ENCODE measurements at places on chromosomes 13 and 19.

DNA sequence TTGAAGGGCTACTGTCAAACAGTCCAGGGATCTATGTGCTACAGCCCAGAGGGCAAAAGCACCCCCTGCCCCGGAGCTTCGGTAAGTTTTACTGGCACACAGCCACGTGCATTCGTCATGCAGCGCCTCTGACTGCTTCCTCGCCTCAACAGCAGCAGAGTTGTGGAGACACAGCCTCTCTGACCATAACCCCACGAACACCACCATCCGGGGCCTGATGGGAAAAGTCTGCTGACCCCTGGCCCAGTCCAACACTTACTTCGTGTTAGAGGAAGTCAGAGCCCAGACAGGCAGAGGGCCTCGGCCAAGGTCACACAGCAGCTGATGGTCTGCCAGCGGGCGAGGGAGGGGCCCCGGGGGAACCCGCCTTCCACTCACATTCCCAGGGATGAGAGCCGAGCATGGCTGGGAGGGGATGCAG lies 5.1 kb downstream of the CBARP start:
- DNase-seq: peak; percentile 73

DNA sequence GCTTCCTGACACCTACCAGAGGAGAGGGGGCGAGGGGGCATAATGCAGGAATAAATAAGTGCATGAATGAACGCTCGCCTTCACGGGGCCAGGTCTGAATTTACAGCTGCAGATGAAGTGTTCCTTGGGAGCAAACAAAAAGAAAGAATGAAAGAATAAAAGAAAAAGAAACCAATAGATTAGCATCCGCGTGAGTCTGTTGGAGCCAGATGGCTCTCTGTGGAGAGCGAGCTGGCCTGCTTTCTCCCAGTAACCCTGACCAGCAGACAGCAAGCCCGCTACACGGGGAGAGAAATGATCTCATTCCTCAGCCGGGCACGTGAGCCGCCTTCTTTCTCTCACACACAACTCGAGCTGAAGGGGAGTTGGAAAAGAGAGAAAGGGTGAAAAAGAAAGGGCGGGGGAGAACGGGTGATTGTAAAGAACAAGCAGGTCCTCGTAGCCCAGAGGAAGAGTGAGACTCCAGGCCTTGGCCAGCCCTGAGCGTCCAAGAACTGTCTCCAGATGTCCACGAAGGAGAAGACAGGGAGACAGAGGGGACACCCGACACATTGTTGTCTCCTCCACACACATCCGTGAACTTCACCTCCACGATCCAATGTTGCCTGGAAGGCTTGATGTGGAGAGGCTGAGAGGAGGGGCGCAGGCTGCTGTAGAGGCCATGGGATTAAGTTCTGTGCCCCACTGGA lies 81.4 kb downstream of the RNASEH2B start:
- peak; percentile 70 for DNase-seq

GRCh38 chr19:18123819-18124218 lies 26.2 kb downstream of the MAST3 start:
- no peak for DNase-seq

- DNase-seq: no peak
Observed at GRCh38 chr19:54436031-54436523, 12.9 kb upstream of the LENG8 start.

DNA sequence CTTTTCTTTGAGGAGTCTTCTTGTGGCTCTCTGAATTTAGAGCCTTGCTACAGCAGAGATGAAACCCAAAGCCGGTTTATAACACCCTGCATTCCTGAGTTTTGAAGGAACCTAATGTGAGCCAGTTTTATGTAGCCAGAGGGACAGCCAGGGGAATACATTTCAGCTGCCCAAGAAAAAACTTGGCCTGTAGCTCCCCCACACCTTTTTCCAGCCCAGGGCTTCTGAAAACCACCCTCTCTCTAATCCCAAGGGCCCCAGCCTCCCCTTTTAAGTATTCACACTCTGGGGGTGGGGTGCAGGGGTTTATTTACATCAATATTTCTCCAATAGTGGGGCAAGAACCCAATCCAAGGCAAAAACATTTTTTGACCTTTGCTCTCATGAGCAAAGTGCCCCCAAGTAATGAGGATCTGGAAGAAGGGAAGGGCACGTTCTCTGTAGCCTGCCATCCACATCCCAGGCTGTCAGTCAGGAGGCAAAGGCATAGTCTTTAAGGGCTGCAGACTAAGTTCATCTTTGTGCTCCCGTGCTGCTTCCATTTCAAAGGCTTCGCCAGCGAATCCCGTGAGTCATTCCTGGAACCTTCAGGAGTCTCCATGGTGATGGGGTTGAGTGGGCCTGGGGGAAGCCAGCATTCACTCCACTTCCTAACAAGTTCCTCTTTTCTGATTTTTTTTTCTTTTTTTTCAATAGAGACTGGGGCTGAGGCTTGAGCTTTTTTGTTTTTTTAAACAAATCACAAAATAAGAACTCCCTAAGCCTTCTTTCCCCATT lies 33.2 kb upstream of the MEDAG start:
- peak; percentile 92 for DNase-seq

- no peak for DNase-seq
Observed at GRCh38 chr13:40563350-40564125, 102.9 kb downstream of the FOXO1 start.

DNA sequence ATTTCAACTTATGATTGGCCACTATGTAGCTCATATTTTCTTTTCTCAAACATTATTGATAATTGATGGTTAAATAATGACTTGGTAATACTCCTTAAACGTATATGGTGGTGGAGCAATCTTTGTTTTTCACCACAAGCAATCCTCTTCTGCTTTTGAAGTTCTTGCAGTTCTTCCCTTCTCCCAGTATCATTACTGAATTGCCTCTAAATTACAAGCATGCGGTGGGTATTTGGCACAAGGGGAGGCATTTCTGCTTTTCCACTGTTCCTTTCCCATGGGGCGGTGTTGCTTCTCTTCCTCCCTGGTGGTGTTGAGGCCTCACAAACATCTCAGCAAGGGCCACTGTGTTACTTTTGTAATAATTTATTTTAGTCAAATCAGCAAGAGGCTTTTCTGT lies 234.4 kb upstream of the RXFP2 start:
- no peak for DNase-seq

DNA sequence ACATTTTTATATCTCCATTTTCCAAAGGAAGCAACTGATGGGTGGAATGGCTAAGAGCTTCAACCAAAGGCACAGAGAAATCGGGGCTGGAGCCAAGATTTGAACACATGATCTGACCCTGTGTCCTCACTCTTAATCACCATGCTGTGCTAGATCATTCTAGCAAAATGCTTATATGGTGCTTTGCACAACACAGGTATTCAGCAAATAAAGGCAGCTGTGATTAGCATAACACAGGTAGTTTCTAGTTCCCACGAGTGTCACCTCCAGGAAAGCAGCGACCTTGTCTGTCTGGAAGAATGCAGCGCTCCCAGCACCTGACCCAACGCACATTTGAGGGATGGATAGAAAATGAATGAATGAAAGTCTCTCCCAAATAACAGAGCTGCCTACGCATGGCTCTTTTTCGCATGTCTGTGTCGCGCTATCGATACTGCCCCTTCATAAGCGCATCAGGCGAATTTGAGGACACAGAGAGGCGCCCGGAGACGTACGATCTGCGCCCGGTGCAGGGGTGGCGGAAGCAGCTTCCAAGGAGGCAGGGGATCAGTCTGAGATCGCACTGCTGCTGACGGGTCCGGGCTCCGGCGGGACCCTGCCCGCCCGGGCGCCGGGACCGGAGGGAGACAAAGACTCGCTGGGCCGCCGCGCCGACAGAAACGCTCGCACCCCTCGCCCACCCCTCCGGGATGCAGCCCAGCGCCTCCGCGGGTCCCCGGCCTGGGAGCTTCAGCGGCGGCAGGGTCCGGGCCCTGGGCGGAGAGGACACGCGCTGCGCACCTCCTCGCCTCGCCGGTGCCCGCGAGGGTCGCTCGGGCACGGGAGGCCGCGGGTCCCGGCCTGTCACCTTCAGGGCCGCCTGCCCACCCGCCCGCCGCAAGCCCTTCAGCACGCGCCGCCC lies 609 bp downstream of the EPS15L1 start:
- peak; percentile 59 for DNase-seq

- DNase-seq: no peak
Observed at GRCh38 chr13:87919956-87920355, 248.8 kb downstream of the SLITRK5 start.

DNA sequence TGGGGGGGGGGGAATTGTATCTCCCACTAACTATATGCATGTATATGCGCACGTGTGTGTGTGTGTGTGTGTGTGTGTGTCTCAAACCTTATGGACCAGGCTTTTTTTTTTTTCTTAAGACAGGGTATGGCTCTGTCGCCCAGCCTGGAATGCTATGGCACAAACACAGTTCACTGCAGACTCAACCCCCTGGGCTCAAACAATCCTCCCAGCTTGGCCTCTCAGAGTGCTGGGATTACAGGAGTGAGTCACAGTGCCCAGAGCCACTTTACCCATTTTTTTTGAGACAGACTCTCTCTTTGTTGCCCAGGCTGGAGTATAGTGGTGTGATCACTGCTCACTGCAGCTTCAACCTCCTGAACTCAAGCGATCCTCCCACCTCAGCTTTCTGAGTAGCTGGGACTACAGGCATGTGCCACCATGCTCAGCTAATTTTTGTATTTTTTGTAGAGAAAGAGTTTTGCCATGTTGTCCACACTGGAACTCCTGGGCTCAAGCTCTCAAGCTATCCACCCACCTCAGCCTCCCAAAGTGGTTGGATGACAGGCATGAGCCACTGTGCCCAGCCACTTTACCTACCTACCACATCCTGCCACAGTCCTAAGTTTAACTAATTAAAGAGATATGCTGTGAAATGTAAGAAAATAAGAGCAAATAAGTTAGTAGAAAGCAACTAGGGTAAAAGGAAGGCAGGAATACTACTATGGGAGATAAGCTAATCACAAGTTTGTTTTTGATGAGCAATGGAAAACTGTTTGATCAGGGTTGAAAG lies 2.4 kb downstream of the ZMYM5 start:
- DNase-seq: peak; percentile 66

- no peak for DNase-seq
Observed at GRCh38 chr19:20278342-20278741, 111.3 kb downstream of the ZNF486 start.

DNA sequence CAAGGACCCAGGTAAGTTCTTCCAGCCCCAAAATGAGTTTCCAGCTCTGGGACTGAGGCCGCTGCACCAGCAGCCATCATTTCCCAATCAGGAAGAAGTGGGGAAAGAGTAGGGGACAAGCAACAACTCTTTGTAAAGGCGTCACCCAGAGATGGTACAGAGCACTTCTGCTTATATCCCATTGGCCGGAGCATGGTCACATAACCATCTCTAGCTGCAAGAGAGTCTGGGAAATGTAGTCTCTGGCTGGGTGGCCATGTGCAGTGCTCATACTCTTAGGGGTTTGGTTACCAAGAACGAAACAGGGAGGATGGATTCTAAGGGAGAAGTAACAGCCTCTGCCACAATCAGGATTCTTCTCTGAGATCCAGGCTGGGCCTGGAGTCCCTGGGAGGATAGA lies 26.3 kb downstream of the CKM start:
- no peak for DNase-seq

DNA sequence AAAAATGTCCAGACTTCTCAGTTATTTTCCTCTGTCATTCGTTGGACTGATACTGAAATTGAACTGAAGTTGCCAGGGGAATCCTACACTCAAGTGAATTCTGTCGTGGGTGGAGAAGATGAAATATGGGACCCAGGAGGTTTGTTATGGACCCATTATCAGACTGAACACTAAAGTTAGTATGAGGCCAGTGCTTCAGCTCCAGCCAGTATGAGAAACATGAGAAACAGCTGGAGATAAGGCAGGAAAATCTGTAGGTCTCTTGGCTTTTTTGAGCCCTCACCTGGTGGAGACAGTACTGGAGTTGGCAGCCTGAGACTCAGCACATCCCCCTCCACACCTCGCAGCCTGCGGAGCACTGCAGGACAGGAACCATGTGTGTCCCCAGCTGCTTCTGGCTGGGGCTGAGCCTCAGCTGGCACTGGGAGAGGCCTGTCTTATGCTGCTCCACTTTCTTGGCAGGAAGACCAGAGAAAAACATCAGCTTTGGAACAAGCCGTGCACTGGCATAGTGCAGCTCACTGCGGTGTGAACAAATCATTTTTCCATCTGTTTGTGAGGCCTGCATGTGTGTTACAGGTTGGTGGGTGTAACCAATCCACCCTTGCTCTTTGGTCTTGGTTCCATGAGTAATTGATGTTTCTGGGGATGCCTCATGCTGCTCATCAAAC lies 641.0 kb downstream of the FGF9 start:
- DNase-seq: no peak

DNA sequence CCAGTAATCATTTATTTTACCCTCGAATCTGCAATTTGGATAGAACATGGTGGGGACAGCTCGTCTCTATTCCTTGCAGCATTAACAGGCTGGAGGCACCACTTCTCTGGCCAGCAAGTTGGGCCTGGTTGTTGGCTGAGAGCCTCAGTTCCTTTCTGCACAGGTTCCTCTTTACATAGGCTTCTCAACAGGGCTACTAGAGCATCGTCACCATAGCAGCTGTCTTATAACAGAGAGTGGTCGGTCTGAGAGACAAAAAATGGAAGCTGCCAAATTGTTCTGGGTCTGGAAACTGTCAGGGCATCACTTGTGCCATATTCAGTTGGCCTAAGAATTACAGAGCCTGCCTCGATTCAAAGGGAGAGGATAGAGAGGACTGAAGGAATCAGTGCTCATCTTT lies 86.7 kb downstream of the DNAJC15 start:
- DNase-seq: no peak

DNA sequence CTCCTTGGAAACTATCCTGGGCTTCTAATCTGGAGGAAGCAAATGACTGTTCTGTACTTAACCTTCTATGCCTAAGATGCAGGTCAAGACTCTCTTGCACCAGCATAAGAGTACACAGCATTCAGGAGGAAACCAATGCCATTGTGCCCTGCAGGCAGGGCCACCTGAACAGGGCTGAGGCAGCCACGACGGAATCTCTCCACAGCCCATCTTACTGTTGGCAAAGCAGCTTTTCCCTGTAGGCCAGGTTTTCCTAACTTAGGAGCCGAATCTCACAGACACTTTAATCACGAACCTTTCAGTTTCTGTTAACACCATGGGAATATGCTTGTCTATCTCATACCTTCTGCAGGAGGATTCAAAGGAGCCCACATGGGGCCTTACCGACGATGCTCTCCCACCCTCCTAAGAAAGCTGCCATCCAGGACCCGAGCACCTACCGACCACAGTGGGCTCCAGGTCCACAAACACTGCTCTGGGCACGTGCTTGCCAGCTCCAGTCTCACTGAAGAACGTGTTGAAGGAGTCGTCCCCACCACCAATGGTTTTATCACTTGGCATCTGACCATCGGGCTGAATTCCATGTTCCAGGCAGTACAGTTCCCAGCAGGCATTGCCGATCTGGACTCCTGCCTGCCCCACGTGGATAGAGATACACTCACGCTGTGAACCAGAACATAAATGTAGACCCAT lies 2.6 kb downstream of the TUBA3C start:
- DNase-seq: no peak

GRCh38 chr19:2236314-2237050 lies at the start of the genes PLEKHJ1 and SF3A2:
PLEKHJ1 (minus strand) TSS chr19:2236329; CDS start chr19:2236248, 81 bp downstream.
SF3A2 (plus strand) TSS chr19:2236824; CDS start chr19:2243419, 6,595 bp downstream.
- DNase-seq: peak; percentile 98

- no peak for DNase-seq
Observed at GRCh38 chr19:50710094-50710493, 9.5 kb downstream of the SHANK1 start.

GRCh38 chr19:47663911-47664771 lies 49.1 kb upstream of the EHD2 start:
- peak; percentile 100 for DNase-seq

- peak; percentile 75 for DNase-seq
Observed at GRCh38 chr13:65597839-65598818, 1632.0 kb downstream of the PCDH9 start.
